Activated T-helper 17 cell treated with anti-CD3 and anti-CD28 coated beads, Interleukin-2, amount 50 U/mL, for 72 hours (primary cell): ENCODE measurements at places on chromosomes 16 and 17. TPM values are rescaled to one million over a fixed set of nuclear protein-coding genes. Genes with fewer than 3 reads are reported as not detected.

The SNX20 gene
- total RNA-seq: 96.9 TPM

The DNAJC7 gene
- total RNA-seq: 79.5 TPM

The CES4A gene
- 43.5 TPM for total RNA-seq

The AIPL1 gene
- not detected for total RNA-seq

The KRTAP3-1 gene
- total RNA-seq: not detected

GRCh38 chr16:54317101-54317611 lies 30.6 kb upstream of the IRX3 start:
- ATAC-seq: no peak

GRCh38 chr17:40490289-40490853 lies 11.1 kb downstream of the TNS4 start:
- no peak for ATAC-seq

DNA sequence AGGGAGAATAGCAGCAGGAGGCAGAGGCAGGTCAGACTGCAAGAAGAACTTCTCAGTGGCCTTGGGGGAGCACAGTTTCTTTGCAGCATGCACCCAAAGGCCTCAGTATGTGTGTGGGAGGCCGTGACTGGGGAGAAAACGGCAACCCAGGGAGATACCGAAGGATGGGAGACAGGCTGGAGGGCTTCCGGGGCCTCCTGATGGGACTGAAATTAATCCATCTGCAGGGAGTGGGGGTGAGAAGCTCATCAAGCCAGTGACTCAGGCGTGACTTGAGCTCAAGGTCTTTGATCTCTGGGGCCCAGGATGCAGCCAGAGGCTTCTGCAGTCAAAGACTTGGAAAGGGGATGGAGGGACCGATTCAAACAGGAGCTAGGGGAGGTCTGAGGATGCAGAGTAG lies 5.1 kb upstream of the C17orf113 start:
- peak; percentile 28 for ATAC-seq

- no peak for ATAC-seq
Measured at GRCh38 chr16:89949756-89950155, 1.2 kb downstream of the DEF8 start.
